ENCODE measurements at places on chromosomes 6 and 20.

GRCh38 chr20:43974695-43975094, 60.0 kb downstream of the TOX2 start:
- no peak for DNase-seq

DNA sequence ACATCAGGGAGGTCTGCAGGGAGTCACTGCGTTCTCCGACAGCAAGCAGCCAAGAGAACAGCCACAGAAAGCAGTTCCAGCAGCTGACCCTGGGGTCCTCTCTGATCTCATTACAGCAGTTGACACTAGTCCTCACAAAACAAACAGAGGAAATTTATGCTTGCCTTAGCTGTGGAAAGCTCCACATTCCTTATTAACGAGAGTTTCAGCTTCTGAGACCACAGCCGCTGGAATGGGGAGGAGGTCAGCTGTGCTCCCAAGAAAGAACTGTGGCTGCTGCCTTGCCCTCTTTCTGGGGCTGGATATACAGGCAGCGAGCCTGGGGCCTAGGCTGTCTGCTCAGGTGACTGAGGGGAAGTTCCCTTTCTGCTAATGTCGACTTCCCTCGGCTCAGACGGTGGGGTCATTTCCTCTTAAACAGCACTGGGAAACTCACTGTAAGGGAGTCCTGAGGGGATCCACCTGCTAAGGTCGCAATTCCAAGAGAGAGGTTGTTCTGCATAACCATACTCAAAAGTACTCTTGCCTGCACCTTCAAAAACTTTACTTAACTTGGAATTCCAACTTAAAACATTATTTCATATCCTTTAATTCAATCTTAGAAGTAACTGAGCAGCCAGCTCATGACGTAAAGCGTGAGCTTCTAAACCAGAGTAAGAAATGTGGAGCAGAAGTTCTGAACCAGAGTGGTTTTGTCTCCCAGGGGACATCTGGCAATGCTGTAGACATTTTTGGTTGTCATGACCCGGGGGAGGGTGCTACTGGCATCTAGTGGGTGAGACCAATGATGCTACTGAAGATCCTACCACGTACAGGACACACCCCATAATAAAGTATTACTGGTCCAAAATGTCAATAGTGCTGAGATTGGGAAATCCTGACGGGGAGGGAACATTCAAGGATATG, 80.3 kb downstream of the BACH2 start:
- DNase-seq: no peak

DNA sequence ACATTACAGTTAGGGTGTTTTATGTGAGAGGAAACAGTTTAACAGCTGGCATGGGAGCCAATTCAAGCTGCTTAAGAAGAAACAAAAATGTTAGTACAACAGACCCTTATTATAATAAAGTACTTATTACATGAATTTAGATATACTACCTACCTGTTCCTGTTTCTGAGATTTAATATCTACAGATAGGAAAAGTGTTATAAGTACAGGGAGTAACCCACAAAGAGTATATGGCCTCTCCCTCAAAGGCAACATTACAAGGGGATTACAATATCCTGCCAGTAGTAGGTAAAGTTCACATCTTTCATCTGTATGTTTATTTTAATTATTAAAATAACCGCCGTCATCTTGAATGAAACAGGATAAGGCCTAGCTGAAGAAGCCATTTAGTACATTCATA, 1.8 kb upstream of the ME1 start:
- no peak for DNase-seq

- DNase-seq: no peak
These were observed 21.6 kb downstream of the DSE start for GRCh38 chr6:116392132-116393013.

DNA sequence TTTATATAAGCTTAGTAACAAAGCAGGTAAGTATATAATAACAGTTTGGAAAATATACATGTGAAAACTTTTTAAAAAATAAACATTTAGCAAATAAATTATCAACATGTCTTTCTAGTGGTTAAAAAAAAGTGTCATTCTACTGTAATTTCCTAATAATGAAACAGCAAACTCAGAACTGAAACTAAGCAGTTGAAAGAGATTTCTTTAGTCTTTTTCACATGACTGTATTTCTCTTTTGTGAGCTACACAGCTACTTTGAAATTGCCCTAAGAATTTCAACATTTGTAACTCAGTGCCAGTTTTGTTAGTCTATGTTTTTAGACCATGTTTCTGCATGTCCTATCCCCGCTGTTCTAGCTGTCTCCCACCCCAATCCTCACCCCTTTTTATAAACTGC, 28.4 kb upstream of the SDHAF4 start:
- no peak for DNase-seq

- no peak for DNase-seq
These were observed 44.3 kb downstream of the KHDC1L start for GRCh38 chr6:73180763-73181619.

DNA sequence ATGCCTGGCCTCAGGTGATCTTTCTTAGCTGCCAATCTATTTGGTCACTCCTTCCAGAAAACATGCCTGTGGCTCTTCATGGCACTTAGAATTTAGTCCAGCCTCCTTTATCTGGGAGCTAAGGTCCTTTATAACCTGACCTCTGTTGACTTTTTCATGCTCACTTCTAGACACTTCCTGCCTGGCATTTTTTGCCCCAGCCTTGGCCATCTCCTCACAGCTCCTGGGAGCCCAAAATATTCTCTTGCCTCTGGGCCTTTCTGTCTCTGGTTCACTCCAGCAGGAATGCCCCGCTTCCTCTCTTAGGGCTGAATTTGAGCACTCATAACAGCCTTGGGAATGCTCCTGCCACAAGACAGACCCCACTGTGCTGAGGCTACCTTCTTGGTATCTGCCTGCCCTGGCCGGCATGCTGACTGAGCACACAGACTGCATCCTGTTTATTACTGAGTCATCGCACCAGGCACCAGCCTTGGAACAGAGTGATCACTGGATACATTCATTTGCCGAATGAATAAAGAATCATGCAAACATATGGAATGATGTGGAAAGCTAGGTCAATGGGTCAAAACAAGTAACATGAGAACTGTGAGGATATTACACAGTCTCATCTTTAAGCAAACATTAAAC, 5.8 kb upstream of the EEF1E1 start:
- DNase-seq: no peak

GRCh38 chr20:49768204-49769047, 44.2 kb upstream of the SLC9A8 start:
- no peak for DNase-seq

- DNase-seq: no peak
These were observed 33.9 kb upstream of the TXLNB start for GRCh38 chr6:139325686-139326085.

- no peak for DNase-seq
These were observed 3.4 kb upstream of the ZNF133 start for GRCh38 chr20:18284805-18285533.

GRCh38 chr20:39029364-39029763, 67.2 kb downstream of the DHX35 start:
- DNase-seq: no peak

- DNase-seq: no peak
These were observed 1.3 kb downstream of the SCUBE3 start for GRCh38 chr6:35214869-35215664.

DNA sequence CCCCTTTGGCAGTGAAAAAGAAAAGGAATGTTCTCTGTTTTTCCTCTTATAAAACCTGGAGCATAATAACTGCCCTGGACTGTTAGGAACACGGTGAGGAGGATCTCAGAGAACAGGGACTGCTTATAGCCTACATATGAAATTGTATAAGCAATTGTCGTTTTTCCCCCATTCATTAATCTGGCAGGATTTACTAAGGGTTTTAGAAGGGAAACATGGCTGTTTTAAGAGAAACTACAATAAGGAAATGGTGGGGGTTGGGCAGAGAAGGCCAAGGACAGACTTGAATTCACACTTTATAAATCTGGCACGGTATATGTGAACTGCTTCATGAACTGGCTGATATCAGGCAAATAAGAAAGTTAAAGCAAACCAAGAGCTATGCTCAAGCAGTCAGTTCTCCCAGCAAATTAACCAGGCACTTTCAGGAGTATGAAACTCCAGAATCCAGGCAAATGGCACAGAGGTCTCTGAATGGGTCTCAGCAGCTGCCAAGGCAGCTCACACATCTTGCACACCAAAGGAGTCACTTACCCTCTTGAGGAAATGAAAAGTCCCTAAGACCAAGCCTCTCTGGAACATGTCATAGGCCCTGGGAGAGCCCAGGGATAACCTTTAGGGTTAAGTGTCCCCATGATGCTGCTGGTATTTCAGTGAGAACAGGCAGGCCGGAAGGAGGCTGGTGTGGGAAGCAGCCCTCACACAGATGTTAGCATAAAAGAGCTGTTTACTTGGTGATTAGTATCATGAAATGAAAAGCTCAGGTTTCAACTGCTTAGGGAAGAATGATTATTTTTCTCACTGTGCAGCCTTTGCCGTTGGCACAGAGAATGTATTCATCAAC, 260.5 kb upstream of the MARCKS start:
- no peak for DNase-seq

DNA sequence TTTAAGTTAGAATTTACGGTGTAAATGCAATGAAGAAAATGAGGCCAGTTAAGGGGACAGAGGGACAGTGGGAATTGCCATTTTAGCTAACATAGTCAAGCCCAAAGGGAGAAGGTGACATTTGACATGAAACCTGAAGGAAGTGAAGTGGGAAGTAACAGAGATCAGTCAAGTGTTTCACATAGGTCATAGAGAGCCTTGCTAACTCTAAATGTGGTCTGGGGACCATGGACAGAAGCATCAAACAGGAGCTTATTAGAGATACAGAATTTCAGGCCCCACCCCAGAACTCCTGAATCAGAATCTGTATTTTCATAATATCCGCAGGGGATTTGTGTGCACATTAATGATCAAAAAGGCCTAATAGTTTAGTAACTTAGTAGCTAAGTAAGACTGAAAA, 393.7 kb downstream of the FRK start:
- no peak for DNase-seq

DNA sequence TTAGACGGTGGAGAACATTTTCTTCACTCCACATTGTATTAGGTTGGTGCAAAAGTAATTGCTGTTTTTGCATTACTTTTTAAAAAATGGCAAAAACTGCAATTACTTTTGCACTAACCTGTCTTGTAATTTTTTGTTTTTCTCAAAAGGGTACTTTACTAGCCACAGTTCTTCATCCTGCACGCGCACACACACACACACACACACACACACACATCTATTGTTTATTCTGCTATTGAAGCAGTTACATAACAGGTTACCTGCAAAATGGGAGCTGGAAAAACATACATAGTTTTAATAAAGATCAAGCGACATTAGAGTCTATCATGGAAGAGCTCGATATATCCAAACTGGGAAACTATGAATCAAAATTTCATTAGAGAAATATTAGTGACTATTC, 235.2 kb downstream of the SIM1 start:
- DNase-seq: no peak

- no peak for DNase-seq
These were observed 270.4 kb downstream of the PTPRT start for GRCh38 chr20:42919316-42919715.

DNA sequence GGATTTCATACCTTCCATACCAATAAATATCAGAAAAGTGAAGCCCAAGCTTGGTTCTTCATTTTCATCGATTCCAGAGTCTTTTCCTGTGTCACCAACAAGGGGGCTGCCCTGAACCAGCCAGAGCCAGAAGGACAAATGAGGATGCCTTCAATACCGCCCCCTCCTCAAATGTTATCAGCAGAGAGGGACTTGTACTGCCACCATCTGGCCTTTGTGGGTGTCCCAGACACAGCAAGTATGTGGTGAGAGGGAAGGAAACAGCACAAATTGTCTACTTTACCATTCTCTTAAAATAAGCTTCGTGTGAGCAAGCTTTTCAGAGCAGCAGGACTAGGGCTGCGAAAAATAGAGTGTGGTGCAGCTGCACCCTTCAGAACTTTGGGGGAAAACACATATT, 165.3 kb downstream of the SOBP start:
- DNase-seq: no peak

DNA sequence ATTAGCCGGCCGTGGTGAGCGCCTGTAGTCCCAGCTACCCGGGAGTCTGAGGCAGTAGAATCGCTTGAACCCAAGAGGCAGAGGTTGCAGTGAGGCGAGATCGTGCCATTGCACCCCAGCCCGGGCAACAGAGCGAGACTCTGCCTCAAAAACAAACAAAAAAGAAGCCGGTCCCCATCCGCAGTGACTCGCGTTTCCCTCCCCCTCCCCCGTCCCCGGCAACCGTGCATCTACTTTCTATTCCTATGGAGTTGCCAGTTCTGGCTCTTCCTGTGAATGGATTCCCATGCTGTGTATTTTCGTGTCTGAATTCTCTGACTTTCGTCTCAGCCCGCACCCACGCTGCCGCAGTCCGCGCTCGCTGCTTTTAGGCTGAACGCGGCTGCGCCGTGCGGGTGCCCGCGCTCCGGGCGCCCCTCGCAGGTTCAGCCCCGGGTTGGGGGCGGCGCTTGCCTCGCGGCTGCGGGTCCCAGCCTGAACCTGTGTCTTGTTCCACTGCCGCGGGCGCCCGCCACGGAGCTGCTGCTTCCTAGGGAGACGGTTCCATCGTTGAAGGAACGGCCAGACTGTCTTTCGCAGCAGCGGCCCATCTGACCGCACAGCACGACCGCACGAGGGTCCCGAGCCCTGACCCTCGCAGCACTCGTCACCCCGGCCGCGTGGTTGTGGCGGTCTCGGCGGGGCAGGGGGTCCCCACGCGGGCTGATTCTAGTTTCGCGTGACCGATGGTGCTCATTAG, 1.1 kb upstream of the MRGBP start:
- no peak for DNase-seq

DNA sequence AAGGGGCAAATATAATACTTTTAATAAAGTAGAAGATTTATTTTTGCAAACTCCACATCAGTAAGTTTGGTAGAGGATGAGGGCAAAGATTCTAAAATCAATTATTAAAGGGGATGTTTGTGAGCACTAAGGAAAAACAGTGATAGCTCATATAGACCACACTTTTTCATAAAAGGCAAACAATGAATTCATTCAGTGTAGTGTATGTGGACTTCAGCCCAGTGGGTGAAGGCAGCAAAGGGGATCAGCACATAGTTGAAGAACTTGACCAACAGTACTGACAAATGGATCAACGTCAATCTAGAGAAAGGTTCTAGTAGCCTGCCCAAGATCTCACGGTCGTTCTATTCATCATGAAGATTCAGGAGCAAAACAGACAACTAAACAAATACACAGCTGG, 45.3 kb downstream of the MAK start:
- DNase-seq: no peak

DNA sequence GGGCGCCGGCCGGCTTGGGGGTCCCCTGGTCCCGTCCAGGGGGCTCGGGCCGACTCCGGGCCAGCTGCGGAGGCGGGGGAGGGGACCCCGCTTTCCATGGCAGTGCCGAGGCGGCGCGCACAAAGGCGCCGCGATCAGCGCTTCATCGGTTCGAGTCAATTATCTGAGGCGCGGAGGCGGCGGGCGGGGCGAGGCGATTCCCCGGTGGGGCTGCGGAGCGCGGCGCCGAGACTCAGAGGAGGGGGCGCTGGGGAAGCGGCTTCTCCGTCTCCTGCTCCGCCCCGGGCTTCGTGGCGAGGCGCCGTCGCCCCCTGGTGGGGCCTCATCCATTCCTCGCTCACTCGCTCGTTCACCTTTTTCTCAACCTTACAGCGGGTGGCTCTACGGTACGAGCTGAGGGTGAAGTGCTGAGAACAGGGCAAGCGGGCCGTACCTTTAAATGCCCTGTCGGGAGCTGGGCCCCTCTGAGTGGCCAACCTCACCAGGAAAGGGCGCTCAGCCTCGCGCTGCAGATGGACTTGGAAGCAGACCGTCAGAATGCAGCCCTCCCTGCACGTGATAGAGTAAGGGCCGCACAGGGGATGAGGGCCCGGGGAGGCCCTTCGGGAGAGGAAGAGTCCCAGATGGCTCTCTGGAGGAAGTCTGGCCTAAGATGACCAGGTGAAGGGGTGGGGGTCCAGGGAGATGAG, 39.9 kb downstream of the SLC52A3 start:
- DNase-seq: no peak
